ENCODE measurements at places on chromosomes 7 and 10. TPM values are rescaled to one million over a fixed set of nuclear protein-coding genes. Genes with fewer than 3 reads are reported as not detected.
A peak's percentile ranks its signal among the peaks of the same experiment; 100 is the strongest.

Gene GFRA1
- 2.9 TPM for total RNA-seq

DNA sequence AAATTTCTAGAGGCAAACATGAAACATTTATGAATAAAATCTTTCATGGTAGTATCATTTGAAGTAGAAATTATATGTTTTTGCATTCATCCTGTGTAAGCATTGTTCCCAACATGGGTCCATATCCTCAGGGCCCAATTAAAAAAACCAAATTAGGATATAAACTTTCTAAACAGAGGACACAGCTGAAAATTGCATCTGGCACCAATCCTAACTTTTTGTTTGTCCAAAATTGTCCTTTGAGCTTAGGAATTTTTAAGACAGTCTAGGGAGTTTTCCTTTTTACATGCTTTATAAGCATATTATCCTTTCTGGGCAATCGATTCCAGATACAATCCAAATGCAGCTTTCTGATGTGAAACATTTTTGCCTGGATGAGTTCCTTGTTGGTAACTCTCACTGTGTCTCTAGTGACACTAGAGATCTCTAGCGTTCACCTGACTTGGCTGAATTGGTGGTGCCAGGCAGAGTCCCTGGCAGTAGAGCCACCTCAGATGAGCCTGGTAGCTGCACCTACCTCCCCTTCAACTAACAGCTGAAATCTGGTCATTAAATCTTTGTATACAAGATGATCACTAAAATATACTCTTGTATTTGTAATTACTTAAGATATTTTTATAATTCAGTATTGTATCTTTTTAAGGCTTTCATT, 137.6 kb upstream of the SAMD8 start:
- DNase-seq: no peak
- peaks cover 3% of the 10 kb centered on the region for H3K4me1 ChIP-seq
- no peaks in the 10 kb centered on the region for H3K36me3 ChIP-seq
- no peak overlapping the region for H3K27ac ChIP-seq

DNA sequence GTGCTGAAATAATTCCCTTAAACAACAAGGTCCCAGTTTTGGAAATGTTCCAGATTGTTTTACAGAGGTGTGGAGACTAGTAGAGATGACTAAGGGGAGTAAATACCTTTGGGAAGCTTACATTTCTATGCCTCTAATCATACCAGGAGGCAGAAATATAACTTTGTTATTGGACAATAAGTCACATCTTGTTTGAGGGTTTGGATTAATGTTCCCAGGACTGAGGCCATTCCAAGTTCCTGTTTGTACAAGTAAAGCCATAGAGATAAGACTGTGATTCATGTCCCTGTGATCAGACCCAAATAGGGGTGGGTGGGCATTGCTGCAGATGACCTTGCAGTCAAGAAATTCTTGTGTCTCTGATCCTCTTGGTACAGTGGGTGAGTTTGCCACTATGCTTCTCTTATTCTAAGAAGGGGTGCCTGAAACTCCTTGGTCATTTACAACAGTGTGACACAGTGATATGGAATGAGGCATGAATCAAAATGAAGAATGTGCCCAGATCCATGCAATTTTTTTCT, 508.3 kb downstream of the SORCS3 start:
- H3K4me3 ChIP-seq: no peak overlapping the region
- no peaks in the 10 kb centered on the region for H3K27me3 ChIP-seq
- H3K4me1 ChIP-seq: peaks cover 22% of the 10 kb centered on the region
- DNase-seq: peak; percentile 26
- peak overlapping the region; percentile 88 for H3K27ac ChIP-seq

DNA sequence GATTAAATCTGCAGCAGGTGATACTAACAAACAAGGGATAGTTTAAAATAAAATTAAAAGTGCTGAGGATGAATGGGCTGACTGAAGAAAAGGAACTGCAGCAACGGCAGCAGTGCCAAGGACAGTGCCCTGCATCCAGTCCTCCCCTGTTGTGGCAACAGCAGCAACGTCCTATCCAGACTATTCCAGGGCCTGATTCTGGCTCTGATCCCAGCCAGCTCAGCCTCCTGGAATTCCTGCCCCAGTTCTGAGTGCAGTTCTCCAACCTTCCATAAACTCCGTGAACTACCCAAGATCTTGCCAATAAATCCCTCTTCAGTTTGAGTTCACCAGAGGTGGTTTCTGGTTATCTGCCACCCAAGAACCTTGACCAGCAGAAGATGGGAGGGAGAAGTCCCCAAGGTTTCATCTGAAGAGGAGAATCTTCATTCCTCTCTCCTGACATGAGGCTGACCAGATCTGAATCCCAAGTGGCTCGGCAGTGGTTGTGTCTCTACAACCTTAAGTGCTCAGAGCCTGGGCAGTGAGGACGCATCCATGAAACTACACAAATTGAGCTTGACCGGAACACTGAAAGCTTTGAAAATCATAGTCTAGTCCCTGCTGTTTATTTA, 115.8 kb downstream of the SORBS1 start:
- peak; percentile 37 for DNase-seq
- no peaks in the 10 kb centered on the region for H3K27me3 ChIP-seq
- H3K36me3 ChIP-seq: no peaks in the 10 kb centered on the region

Measured in hepatocyte (in vitro differentiated cells).